ENCODE measurements at places on chromosomes 6 and 20. TPM values are rescaled to one million over a fixed set of nuclear protein-coding genes. Genes with fewer than 3 reads are reported as not detected.

Gene ZNF831
- not detected for total RNA-seq

Gene KLC4
- 73.5 TPM for total RNA-seq

Gene CLPSL2
- total RNA-seq = not detected

Gene PMEPA1
- 9.2 TPM for total RNA-seq

Gene PHACTR2
- 107 TPM for total RNA-seq

Gene E2F1
- 9.1 TPM for total RNA-seq

Gene PRSS35
- 36.2 TPM for total RNA-seq
